ENCODE measurements at places on chromosomes 4 and X.

DNA sequence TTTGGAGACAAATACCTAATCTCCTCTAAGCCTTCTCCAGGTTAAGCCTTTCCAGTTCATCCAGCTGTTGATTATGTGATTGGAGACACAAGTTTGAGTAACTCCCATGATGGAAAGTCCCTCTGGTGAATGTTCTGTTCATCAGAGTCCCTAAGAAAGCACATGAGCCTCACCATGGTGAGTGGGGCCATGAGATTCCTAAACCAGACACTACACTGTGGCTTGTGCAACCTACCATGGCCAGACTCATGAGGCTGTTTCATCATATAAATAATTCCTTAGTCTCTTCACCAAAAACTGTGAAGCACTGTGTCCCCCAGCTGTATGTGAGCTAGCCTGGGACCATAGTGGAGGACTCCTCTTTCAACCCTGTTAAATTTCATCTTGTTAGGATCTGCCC lies 14.4 kb downstream of the PKD2 start:
- no peak for DNase-seq

DNA sequence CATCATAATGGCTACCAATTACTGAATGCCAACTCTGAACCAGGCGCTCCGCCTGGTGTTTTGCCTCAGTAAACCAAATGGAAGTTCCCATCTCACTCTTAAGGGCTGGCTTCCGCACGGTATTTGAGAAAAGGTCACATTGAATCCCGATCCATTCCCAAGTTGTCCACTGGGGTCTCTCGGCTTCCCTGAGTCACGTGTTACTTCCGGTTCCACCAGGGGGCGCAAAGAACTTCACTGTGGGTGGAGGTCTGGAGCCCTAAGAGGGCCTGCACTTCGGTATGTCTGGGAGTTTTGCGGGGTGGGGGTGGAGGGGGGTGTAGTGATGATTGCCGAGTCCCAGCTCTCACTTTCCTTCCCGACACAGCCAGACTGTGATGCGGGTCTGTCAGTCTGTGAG lies 13.4 kb upstream of the NHS start:
- peak; percentile 2 for DNase-seq

- DNase-seq, result no peak
Observed at GRCh38 chrX:10175319-10175871, 18.6 kb downstream of the CLCN4 start.

DNA sequence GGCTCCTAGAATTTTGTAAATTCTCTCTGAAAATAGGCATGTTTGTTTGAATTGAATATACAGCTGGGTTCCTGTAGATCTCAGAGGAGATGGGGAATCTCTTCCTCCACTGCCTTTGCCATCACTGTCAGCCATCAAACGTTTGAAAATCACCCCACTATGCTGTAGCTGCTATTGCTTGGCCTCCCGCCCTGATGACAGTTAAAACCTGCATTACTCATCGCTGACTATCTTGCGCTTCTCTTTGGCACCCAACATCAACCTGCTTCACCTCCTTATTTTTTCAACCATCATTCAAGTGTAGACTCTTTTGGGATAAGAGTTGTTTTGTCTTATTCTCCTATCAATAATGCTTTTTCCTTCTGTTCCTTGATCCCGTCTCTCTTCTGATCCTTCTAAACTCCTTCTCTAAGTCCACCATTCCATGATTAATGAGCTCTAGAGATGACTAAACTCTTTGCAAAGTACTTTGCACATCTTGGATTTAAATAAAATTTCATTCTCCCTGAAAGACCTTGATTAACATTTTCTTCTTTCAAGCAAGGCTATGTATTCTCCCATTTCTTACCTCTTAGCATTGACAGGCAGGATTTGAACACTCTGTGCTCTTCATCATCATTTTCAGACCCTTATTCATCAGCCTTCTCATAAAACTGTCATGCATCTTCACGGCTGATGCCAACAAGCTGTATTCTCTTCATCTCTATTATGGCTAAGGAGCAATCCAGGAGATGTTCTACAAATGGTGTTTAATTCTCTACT lies 133.0 kb downstream of the SNCA start:
- no peak for DNase-seq

GRCh38 chrX:26522501-26522900 lies 306.5 kb downstream of the MAGEB5 start:
- no peak for DNase-seq

DNA sequence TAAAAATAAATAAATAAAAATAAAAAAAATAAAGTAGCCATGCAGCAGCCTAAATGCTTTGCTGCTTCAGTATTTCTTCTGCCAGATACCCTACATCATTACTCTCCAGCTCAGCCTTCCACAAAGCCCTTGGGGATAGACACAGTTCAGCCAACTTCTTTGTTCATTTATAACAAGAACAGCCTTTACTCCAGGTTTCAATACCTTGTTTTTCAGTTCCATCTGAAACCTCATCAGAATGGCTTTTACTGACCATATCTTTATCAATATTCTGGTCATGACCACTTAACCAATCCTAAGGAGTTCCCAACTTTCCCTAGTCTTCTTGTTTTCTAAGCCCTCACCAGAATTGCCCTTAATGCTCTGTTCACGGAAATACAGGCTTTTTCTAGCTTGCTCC lies 128.3 kb upstream of the MED14 start:
- DNase-seq, result no peak

DNA sequence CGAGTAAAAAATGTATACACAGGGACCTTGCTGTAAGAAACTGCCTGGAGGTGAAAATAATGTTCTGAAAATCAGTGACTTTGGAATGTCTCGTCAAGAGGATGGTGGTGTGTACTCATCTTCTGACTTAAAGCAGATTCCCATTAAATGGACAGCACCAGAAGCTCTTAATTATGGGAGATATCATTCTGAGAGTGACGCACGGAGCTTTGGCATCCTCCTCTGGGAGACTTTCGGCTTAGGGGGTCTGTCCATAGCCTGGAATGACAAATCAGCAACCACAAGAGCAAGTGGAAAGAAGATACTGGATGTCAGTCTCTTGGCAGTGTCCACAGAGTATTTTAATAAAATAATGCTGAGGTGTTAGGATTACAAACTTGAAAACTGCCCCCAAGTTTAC lies 129.4 kb downstream of the THOC2 start:
- DNase-seq, result no peak

- no peak for DNase-seq
Observed at GRCh38 chr4:163623787-163624186, 129.3 kb downstream of the TMA16 start.

DNA sequence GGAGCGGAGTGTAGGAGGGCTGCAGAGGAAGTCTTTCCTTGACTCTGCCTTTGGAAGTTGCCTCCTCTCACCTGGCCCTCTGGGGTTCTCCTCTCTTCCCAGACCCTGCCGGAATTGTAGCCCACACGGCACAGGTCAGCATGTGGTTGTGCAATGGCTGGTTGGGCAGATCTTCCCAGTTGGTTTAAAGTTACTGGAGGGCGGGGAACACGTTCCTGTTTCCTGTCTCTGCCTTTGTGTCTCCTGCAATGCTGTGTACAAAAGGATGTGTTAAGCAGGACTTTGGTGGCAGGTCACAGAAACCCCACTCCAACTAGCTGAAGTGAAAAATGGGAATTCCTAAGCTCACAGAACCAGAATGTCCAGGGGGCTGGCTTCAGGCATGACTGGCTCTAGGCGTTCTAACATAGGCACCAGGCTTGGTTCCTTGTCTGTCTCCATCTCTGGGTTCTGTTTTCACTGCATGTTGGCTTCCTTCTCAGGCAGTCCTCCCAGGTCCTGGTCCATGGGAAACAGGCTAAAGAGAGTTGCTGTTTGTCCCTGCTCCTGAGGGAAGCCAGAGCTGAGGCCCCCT lies 19.9 kb downstream of the SORCS2 start:
- DNase-seq, result no peak

DNA sequence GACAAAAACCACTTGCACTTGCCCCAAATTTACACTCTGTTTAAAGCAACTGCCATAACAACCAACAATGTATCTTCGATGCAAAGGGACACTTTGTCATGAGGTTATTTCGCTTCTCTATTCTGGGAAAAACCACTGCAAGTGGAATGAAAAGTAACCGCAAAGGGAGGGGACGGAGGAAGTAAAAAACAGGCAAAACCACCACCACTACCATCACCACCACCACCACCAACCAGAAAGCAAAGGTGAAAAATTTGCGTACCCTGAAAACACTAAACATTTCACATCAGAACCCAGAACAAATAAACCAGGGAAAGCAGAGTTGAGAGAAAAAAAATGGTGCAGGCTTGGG lies 1.2 kb upstream of the N4BP2 start:
- no peak for DNase-seq

GRCh38 chr4:20809812-20810211 lies 109.6 kb downstream of the PACRGL start:
- DNase-seq, result no peak

GRCh38 chr4:48031802-48032525 lies 15.4 kb downstream of the NIPAL1 start:
- DNase-seq, result no peak

GRCh38 chr4:113495790-113496189 lies 265.7 kb downstream of the CAMK2D start:
- DNase-seq, result no peak

DNA sequence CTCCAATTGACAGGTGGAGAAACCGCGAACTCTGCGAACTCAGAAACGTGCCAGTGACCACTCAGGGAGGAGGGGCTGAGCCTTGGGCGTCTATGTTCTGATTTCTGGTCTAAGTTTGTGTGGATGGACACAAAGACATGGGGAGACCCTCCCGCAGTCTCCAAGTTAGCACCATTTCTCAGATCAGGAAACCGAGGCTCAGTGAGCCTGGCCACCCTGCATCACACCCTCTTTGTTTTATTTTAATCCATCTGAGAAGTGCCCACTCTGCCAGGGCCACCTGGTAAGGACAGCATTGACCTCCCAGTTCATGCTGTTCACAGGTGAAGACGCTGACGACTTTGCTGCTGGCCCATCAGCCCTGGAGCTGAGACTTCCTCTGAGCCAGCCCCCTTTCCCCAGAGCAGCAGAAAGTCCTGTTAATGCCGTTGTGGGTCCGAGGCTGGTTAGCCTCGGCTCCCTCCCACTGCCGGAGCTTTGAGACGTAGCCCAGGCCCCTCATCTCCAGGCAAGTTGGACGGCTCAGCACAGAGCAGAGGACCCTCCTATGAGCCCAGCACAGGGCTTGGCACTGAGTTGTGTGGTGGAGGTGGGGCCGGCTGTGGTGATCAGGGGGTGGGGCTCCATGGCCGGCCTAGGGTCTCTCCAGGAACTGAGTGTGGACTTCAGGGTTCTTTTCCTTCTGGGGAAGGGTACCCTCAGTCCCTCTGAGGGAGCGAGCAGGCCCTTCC lies 43.7 kb downstream of the PSAPL1 start:
- no peak for DNase-seq

DNA sequence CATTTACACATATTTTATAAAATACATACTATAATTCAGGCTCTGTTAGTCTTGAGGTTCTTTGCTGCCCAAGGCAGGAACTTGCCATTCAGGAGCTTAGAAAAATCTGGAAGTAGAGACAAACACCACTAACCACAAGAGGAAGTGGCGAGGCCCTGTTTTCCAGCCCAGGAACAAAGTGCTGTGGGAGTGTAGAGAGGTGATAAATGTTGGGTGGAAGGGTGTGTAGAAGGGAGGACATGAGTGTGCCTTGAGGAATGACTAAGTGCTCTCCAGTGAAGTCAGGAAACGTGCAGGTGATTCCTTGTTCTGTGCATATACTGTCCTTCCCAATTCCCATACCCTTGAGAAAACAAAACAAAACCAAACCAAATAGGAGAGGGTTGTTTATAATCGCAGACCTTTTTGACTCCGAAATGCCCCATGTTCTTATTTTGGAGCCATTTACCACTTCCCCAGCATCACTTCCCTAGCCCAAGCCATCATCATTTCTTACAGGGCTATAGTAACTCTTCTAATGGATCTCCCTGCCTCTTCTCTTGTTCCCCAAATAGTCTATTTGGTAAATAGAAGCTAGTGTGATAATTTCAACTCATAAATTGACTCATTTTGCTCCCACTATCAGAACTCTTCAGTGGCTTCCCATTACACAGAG lies 83.2 kb downstream of the GPAT3 start:
- DNase-seq, result no peak

DNA sequence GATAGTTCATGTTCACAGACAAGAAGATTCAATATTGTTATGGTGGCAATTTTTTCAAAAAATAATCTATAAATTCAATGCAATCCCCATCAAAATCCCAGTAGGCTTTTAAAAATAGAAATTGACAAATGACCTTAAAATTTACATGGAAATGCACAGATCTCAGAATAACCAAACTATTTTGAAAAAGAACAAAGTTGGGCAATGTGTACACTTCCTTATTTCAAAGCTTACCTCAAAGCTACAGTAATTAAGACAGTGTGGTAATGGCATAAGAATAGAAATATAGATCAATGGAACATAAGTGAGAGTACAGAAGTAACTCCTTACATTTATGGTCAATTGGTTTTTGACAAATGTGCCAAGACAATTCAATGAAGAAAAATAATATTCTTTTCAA lies 39.0 kb downstream of the FRMD7 start:
- no peak for DNase-seq

- no peak for DNase-seq
Observed at GRCh38 chr4:172858731-172859230, 309.8 kb upstream of the GALNT7 start.

GRCh38 chr4:115688961-115689360 lies 575.5 kb upstream of the NDST4 start:
- no peak for DNase-seq

DNA sequence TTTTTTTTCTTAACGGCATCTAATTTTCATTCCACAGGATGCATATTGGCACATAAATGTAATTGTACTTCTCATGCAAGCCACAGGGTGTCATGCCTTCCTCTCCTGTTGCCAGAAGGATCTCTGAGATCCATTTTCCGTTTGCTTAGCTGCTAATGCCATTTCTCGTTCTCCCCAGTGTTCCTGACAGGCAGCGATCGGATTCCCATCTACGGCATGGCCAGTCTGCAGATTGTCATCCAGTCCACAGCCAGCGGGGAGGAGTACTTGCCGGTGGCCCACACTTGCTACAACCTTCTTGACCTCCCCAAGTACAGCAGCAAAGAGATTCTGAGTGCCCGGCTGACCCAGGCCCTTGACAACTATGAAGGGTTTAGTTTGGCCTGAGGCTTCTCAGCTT lies 8.9 kb upstream of the NAP1L5 start:
- DNase-seq, result peak; percentile 42

DNA sequence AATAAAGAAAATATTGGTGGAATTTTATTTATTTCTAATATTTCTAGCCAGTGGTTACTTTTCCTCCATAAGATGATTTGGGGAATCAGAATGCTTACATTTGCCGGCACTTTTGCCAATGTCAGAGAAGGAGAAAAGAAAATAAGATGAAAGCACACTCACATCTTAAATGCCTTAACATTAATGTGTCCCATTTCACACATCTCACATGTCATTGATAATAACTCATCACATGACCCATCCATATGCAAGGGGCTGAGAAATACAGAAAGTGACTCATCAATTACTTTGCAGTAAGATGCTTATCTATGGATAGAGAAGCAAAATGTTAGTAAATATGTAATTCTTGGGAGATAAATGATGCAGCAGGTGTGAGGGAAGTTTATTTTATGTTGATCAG lies 1531.0 kb downstream of the PCDH7 start:
- no peak for DNase-seq

DNA sequence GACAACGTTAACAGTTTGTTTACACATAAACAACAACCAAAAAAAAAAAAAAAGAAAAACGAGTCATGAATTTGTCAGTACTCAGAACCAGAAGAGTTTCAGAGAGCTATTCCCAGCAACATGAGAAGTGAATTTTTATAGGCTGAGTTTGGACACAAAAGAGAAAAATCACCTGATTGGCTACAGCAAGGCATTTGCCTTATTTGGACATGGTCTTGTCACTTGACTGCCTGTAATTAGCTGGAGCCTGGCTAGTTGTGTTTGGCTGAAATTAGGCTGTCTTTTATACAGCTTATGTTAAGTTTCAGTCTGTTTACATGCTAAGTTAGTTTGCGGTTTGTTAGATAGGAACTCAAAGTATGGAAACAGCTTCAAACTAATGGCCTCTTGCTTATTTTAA lies 880 bp upstream of the TEX13A start:
- no peak for DNase-seq
